ENCODE measurements at places on chromosomes 13 and 19.

DNA sequence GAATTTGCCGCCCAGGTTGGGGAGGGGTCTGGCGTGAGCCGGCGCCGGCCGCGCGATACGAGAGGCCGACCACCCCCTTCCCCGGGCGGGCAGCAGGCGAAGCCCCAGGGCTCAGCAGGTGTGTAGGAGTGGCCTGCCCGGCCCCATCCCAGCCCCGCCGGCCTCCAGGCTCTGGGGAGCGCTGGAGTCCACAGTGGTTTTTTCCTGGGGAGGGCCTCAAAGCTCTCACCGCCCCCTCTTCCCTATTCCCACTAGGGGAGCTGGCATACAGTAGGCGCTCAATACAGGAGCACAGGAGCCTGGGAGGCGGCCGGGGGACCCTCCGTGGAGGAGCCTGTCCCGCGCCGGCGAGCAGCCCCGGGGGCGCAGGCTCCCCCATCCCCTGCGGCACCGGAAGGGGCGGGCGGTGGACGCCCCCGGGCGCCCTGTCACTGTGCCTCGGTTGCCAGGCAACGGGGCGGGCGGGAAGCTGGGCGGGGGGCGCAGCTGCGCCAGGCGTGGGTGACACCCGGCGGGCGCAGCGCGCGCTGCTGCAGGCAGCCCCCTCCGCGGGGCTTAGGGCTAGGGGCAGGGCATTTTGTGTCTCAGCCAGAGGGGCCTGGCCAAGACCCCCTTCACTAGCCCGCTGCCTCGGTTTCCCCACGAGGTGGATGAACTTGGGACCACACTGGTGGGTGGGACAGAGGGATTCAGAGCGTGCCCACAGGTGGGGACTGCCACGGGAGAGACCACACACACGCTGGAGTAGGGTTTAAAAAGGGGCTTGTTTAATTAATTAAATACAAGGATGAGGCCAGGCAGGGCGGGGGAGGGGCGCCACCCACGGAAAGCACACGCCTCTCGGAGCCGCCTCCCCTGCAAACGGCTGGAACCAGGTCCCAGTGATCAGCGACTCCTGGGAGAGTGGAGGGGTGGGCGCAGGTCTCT is 3.6 kb upstream of the REXO1 start:
- DNase-seq = peak; percentile 72

DNA sequence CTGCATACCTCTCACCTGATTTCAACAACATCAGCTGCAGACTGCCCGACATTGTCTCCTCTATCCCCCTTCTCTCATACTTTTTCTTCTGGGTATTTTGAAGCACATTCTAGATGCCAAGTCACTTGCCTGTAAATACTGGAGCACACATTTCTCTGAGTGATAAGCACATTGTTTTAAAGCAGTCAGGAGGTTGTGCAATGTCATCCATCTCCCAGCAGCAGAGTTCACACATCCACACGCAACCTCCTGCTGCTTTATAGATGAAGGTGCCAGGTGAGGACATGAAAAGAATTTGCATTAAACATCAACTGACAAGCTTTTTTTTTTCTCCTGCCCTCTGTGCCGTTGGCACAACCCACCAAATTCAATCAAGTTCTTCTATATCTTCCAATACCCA is 5.5 kb downstream of the UPK1A start:
- DNase-seq = no peak

- DNase-seq = no peak
Measured at GRCh38 chr19:49579947-49580263, 451 bp downstream of the NOSIP start.

DNA sequence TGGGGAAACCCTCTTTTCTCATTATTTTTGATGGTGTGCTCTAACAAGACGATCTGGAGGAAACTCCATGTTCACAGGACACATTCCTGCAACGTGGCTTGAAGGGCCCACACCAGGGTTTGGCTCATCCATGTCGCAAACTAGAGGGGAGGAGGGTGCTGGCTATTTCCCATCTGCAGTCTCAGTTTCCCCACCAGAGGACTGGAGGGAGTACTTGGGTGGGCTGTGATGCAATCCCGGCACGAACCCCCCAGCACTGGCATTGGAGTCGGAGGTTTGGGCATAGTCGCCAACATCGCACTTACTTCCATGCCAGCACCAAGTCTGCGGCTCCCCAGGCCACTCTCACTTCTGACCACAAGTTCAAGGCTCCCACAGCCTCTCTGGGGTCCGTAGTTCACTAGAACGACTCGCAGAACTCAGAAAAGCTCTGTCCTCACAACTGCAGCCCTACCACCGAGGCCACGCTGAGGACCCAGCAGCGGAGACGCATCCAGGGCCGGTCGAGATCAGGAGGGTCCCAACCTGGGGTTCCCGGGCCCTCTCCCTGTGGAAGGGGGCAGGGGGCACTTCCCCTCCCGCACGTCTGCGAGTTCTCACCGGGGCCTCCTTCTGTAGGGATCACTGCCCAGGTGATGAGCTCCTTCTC is 165.6 kb upstream of the SOX1 start:
- DNase-seq = no peak

DNA sequence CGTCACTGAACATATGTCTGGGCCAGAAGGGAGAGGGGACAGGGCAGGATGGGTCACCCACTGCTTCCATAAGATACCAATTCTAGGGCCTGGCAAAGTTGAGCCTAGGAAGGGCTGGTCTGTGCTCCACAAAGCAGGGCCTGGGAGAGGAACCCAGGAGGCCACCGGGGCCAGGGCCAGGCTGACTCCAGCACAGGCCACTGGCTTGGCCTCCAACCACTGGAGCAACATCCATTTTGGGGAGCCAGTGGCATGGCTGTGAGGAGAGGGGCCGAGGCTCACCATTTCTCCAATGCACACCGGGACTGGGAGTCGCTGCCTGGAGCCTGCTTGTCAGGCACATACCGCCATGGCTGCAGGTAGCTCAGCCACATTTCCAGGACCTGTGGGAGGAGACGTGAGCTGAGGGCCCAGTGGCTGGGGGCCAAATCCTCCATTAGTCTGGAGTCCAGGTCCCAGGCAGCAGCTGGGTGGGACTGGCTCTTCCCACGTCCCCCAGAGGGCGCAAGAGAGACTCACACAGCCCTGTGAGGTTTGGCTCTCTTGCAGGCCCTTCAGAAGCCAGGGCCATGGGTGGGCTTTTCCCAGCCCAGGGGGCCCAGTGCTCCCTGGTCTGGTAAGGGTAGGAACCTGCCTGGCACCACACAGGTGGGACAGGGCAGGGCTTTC is 27.7 kb downstream of the TUBA3C start:
- no peak for DNase-seq

DNA sequence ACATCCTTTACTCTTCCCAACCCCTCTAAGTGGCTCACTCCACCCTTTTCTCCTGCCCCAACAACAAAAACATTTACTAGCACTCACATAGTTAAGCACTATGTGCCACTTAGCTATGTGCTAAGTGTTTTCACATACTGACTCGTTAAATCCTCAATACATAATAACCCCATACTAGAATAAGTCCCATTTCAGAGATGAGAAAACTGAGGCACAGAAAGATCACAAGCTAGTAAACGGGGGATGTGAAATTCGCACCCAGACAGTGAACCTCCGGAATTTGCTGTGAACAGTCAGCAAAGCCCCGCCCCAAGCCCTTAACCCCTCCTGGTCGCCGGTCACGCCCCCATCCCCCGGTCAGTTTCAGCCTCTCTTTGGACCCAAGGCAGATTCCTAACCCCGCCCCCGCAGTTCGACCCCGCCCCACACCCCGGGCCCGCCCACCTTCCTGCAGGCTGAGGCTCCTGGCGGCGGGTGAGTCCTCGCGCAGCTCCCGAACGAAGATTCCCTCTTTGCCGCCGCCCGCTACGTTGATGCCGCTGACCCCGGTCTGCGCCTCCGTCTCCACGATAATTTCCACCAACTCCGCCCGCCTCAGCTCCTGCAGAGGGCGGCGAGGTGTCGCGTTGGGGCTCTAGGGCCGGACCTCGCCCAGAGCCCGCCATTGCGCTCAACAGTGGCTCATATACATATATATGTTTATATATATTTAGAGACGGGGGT is 9.8 kb downstream of the PRX start:
- peak; percentile 64 for DNase-seq

GRCh38 chr19:3613818-3614661 is 7.4 kb upstream of the TBXA2R start:
- DNase-seq = no peak

DNA sequence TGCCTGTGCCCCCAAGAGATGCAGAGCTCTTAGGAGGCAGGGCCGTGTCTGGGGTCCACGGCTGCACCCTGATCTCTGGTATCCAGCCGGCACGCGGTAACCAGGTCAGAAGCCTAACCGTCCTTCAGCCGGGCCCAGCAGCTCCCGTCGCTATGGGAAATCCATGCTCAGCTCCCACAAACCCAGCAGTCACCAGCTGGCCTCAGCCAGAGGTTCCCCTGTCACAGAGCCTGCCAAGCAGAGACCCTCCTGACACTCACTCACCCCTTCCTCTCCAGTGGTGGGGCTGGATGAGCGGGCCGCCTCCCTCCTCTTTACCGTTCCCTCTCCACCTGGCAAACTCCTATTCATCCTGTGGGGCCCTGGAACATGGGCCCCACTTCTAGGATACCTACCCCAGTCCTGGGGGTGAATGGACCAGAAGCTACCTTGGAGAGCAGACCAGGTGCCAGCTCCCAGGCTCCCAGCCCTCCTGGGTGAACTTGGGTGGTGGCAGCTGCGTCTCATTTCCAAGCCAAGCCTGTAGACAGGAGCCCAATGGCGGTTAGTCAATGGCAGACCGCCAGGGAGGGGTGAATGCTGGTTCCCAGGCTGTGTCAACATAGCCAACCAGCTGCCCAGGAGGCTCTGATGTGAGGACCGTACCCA is 21.4 kb upstream of the TCF3 start:
- no peak for DNase-seq
